ENCODE measurements at places on chromosomes 1 and 21.
A peak's percentile ranks its signal among the peaks of the same experiment; 100 is the strongest.

GRCh38 chr1:10799726-10800125 lies 3.3 kb upstream of the CASZ1 start:
- DNase-seq, result no peak

DNA sequence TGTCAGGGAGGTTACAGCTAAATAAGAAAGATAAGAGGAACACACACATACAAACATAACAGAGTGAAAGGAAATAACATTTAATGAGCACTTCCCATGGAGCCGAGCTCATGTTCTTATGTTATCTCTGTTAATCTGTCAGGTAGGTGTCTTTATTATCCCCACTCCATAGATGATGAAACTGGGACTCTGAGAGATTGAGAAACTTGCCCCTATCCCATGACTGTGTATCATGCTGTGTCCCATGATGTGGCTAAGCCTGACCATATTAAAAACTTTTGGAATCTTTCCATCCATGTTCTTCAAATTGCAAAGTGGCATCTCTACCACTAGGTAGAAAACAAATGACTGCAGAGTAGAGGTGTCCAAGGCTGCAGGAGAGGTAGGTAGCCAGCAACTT lies 285.2 kb upstream of the SGIP1 start:
- no peak for DNase-seq

- DNase-seq, result no peak
Observed at GRCh38 chr1:154154053-154154452, 820 bp downstream of the NUP210L start.

GRCh38 chr1:38555594-38555993 lies 304.0 kb downstream of the RRAGC start:
- DNase-seq, result no peak

GRCh38 chr1:14598498-14599182 lies at the start of gene KAZN:
TSS of gene KAZN (plus strand) at chr1:14598685.
- DNase-seq, result peak; percentile 13

DNA sequence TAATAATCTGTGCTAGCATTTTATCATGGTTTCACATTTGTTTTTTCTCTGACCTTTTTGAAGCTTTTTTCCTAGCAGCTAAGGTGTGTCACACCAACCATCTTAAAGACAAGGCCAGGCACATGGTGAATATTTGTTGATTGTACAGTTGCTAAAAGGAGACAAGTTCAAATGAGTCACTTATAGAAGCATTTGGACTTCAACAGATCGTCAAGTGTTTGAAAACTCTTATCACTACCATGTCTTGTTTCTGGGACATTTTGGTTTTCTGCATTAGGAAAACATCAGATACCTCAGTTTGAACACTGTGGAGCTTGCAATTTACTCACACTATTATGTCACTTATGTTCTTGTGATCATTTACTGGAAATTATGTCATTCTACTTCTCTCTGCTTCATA lies 407.3 kb downstream of the USP25 start:
- no peak for DNase-seq

GRCh38 chr1:202645097-202645476 lies 65.2 kb downstream of the SYT2 start:
- DNase-seq, result no peak

DNA sequence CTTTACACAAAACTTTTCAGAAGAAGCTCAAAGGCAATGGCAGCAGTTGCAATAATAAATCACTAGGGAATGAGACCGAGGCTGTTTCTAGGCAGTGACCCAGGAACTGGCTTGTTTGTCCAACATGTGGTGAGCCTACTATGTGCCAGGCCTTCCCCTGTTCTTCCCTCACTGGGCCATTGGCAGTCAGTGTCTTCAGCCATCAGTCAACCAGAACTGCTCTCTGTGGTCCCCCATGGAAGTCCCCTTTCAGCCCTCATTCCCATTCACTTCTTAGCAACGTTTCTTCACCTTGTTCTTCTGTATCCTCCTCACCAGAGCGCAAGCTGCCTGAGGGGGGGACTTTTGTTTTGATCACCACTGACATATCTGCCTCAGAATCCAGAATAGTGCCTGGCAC lies 274.1 kb downstream of the RRAGC start:
- DNase-seq, result no peak

DNA sequence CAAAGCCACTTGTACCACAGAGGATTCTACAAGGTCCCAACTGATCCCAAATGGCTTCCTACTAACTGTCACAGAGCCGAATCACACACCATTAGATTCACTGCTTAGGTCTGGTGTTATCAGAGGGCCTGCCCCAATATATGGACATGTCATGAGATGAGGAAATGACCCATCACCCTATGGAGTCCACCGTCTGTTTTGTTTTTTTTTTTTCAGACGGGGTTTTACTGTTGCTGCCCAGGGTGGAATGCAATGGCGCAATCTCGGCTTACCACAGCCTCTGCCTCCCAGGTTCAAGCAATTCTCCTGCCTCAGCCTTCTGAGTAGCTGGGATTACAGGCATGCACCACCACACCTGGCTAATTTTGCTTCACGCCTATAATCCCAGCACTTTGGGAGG lies 83.8 kb upstream of the ETS2 start:
- no peak for DNase-seq

DNA sequence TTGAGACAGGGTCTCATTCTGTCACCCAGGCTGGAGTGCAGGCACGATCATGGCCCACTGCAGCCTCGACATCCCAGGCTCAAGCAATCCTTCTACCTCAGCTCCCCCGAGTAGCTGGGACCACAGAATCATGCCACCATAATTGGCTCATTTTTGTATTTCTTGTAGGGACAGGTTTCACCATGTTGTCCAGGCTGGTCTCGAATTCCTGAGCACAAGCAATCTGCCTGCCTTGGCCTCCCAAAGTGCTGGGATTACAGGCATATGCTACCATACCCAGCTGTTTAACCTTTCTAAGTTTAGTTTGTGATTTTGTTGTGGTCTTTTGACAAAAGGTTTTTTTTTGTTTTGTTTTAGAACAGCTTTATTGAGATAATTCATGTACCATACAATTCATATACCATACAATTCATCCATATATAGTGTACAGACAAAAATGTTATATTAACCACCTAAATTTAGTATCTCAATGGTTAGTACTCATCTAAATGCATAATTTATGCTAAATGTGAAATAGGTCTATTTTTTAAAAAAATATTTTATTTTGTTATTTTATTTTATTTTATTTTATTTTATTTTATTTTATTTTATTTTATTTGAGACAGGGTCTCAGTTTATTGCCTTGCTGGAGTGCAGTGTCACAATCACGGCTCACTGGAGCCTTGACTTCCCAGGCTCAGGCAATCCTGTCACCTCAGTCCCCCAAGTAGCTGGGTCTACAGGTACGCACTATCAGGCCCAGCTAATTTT lies 8.9 kb downstream of the ZMPSTE24 start:
- DNase-seq, result no peak

DNA sequence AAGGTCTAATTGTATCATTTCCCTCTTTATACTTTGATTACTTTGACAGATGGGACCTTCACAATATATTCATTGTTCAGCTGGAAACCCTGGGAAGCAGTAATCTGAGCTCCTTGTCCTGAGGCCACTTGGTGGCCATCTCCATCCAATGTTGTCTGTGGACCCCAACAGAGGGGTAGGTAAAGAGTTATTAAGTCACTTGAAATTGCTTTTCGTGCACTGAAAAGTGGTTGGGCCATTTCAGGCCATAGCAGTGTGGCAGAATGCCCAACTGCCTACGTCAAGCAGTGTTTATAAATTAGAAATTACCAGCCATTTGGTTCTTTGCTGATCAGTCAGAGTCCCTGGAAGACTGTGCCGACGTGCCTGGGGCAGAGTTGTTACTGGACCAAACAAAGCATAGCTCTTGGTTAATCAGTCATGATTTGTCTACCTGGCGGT lies 308.3 kb upstream of the USP25 start:
- DNase-seq, result no peak

GRCh38 chr1:241499910-241500309 lies 19.6 kb downstream of the FH start:
- DNase-seq, result no peak

GRCh38 chr1:35559317-35559944 lies 1.8 kb downstream of the NCDN start:
- no peak for DNase-seq

DNA sequence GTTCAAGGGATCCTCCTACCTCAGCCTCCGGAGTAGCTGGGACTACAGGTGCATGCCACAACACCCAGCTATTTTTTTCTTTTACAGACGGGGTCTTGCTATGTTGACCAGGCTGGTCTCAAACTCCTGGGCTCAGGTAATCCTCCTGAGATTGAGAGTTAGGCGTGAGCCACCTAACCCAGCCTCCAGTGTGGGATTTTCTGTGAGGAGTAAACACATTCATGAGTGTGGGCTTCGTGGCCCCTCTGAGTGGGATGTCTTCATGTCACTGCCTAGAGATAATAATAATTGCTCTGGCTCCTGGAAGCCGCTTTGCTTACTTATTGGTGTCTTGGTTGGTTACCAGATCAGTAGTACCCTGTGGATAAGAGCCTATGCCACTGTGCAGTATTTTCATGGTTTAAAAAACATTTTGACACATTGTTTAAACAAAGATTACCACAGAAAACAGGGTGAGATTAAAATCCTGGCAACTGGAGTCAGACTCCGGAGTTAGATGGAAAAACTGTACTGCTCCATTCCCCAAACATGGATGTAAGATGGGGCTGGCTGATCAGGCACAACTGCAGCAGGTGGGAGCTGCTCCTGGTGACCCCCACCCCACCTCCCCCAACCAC lies 159.1 kb upstream of the RAB4A start:
- no peak for DNase-seq

GRCh38 chr1:78009276-78009675 lies 4.5 kb downstream of the DNAJB4 start:
- no peak for DNase-seq

- no peak for DNase-seq
Observed at GRCh38 chr1:72705921-72706320, 423.6 kb upstream of the NEGR1 start.

- DNase-seq, result no peak
Observed at GRCh38 chr21:34189506-34189905, 116.1 kb downstream of the MRPS6 start.

GRCh38 chr1:242605521-242605920 lies 81.0 kb upstream of the PLD5 start:
- no peak for DNase-seq

DNA sequence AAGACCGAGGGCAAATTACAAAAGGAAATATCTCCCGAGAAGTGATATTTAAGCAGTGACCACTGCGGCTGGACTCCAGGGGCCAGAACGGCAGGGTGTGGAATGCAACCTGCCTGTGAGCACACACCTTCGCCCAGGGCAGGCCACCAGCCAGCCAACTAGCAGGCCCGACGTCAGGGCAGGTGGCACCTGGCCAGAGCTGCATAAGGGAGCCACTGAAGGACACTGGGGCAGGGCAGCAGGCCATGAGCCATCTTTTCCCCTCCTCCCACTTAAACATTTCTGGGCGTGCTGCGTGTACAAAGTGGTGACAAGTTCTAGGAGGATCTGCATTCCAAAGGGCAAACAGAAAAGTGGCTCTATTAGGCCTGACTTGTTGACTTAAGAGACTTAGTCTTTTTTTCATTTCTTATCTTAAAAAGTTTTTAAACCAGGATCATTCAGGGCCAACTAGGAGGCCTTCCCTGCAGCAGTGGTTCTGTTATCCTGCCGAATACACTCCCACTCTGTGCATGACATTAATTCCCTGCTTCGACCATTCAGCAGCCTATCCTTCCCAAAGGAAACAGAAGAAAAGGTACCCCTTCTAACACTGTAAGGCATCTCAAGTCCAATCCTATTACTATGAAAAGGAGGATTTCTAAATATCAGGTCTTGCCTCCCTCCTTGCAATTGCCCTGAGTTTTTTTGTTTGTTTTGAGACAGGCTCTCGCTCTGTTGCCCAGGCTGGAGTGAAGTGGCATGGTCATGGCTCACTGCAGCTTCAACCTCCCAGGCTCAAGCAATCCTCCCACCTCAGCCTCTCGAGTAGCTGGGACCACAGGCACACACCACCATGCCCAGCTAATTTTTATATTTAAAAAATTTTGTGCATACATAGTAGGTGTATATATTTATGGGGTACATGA lies 96.3 kb downstream of the BCAR3 start:
- peak; percentile 61 for DNase-seq

DNA sequence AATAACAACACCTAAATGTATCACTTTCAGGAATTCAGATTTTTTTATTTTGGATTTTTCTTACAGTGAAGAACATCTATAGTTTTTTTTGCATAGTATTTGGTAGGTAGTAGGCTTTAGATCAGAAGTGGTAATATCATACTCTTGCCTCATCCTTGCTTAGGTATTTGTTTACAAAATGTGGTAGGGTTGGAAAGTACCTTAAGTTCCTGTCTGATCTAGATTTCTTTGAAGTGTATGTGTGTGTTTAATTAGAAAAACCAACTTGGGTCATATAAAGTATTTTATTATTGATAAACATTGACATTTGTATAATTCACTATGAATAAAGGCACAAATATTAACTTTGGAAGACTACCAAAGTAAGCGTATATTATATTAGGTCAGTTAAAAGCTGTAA lies 85.3 kb upstream of the GPR88 start:
- no peak for DNase-seq

- no peak for DNase-seq
Observed at GRCh38 chr1:10498231-10498630, 23.5 kb downstream of the PEX14 start.

DNA sequence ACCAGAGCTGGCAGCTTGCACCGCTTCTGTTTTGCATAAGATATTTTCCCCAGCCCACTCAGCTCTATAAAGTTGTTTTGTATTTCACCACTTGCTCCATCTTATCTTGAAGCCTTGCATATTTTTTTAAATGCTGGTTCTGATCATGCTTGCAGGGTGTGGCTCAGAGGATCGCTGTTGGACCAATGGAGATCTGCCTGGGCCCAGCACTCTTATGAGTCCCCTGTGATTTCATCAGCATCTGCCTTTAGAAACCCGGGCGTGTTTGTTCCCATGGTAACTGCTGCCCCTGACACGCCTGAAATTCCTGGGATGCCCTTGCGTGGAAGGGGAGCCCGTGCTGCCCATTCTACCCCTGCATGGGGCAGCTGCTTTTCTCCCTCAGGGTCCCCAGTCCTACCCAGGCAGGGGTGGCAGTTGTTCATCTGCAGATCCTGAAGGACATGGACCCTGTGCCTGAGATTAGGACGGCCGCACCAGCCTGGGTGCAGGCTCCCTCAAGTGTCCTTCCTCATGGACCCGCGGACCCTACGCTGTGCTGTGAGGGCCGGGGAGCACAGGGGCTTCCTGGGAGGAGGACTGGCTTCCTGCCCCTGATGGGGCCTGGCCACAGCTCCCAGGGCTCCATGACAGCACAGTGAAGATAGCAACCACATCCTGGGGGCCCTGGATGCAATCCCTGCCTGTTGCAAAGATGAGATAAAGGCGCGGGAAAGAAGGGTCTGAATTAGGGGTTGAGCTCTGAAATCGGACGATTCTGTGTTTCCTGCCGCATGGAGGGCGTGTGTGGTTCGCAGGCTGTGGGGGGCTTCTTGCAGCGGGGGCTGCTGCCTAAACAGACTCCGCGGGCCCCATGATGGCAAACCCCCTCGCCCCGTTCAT lies 226.5 kb downstream of the SDCCAG8 start:
- no peak for DNase-seq

GRCh38 chr1:214966346-214966745 lies 116.2 kb upstream of the KCNK2 start:
- peak; percentile 12 for DNase-seq

- no peak for DNase-seq
Observed at GRCh38 chr1:27047914-27048313, 35.3 kb upstream of the TENT5B start.

GRCh38 chr1:184775885-184776284 lies 21.2 kb upstream of the EDEM3 start:
- DNase-seq, result no peak

Data from muscle of back (tissue), 13 donors.